T-helper 1 cell (primary cell): ENCODE measurements at places on chromosomes 2 and 18.

GRCh38 chr2:49043405-49043982 is 110.8 kb downstream of the FSHR start:
- DNase-seq: no peak

- no peak for DNase-seq
Observed at GRCh38 chr2:9153643-9153980, 53.0 kb upstream of the ASAP2 start.

- no peak for DNase-seq
Observed at GRCh38 chr2:66696886-66697285, 262.0 kb downstream of the MEIS1 start.

DNA sequence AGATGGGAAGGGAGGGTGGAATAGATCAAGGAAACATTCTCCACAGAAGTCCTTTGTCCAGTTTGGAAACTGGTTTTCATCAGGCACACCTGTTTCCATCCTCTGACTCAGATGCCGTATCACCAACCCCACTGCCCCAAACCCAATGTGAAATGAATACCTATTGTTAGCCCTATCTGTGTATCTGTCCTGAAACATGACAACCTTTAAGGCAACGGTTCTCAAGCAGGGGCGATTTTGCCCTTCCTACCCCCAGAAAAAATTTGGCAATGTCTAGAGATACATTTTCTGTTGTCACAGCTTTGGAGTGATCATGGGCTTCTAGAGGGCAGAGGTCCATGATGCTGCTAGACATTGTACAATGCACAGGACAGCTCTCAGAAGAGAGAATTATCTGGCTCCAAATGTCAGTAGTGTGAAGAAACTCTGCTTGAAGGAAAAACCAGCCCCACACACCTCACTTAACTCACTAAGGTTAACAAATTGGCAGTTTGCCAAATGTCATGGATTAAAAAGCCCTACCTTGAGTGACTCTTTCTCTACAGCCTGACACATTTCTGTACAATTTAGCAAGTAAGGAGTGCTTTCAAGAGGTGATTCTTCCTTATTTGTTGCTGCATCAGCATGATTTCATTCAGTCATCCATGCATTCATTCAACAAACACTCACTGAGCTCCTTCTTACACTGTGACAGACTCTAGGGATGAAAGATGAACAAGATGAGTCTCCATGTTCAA is 3.4 kb downstream of the SCTR start:
- no peak for DNase-seq

- no peak for DNase-seq
Observed at GRCh38 chr2:104430852-104431251, 423.1 kb upstream of the POU3F3 start.

DNA sequence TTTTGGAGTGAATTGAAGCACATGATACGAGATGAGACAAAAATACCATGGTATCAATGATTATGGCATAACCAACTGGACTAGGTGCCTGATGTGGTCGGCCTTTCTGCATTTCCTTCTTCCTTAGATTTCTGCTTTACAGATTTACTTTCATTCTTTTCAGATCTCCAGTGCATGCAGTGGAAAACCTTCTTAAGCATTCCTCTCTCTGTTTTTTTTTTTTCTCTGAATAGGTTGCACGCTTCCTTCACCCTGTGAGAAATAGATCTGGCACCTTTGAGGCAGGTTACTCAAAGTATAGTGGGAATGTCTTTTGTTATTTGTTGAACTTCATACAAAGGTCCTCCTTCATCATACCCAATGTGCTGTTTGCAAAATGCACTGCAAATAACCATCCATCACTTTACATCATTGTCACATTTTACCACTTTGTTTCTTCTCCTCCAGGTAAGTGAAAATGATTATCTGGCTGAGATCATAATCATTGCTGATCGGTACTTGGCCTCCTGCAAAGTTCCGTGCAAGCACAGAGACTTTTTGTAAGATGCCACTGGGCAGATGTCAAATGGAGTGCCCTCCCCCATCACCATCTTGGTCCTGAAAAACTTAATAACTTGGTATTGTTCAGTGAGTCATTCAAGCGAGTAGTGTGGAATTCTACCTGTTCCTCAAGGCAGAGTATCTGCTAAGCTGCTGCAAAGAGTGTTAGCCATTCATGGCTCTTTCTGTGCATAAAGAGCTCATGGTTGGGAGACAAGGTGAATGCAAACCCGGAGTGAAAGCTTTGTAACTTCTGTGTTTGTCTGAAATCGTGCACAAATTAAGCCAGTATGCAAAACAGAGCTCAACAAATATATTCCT is 30.0 kb upstream of the KLHL14 start:
- DNase-seq: no peak

- DNase-seq: no peak
Observed at GRCh38 chr2:149000158-149000938, 38.2 kb upstream of the LYPD6B start.

DNA sequence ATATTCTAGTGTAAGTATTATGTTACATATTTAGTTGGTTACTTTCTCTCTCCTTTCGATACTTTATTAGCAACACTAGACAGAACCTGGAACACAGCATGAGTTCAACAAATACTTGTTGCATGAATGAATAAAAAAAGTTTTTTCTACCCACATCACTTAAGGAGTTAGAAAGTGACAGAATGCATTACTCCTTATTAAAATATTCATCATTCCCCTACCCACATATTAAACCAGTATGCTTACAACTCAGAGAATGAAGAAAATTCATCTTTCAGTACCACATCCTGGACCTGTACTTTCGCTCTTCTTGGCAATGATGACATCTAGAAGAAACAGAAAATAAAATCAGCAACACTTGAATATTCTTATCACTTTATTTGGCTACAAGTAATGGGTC is 6.0 kb downstream of the SRBD1 start:
- DNase-seq: no peak

DNA sequence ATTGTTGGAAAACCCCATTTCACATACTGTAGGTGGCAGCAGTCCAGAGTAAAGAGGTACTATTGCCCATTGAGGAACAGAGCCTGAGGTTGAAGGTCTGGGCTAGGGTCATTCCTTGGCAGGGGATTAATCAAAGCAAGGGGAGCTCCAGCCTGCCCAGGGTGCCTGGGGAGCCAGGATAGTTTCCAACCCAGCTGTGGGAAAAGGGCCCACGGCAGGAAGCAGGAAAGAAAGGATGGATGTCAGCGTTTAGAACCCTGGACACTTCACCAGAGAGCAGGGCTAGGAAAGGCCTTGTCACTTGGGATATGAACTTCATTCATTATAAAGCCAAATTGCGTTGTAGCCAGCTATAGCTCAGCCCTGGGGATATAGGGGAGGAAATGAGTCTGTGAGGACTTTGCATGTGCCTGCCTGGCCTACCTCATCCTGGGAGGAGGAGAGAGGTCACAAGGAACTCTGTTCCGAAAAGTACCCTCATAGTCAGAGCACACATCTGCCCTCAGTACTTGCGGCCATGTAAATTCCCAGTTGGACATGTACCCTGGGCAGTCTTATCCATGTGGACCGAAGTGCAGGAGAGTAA is 140.2 kb upstream of the COPS8 start:
- no peak for DNase-seq

- DNase-seq: peak; percentile 58
Observed at GRCh38 chr18:63366213-63367052, 573 bp downstream of the KDSR start.

DNA sequence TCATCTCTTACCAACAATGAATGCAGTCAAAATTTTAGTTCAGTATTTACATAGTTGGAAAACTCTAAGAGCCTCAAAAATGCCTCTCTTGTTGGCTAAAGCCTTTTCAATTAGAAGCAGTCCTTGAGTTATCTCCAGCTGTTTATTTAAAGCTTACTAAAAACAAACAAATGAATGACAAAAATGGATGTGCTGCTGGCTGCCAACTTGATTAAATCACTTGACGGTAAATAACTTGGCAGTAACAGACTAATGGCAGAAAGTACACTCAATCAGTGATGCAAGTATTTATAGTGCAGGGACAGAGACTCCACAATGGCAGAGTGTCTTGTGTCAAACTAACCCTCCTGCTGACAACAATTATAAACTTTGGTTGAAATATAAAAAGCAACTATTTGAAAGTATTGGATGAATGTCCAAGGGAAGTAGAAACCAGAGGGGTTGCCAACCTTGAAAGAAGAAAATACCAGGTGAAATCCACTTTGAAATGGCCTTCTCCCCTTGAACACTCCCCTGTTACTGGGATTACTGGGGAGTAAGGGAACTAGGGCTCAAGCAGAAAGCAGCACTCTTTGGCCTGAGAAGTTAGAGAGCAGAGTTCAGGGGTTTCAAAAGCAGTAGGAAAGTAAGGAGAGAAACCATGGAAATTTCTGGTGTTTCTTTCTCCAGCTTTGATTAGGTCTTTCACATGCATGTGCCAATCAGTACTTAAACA is 245.2 kb upstream of the SPHKAP start:
- no peak for DNase-seq

DNA sequence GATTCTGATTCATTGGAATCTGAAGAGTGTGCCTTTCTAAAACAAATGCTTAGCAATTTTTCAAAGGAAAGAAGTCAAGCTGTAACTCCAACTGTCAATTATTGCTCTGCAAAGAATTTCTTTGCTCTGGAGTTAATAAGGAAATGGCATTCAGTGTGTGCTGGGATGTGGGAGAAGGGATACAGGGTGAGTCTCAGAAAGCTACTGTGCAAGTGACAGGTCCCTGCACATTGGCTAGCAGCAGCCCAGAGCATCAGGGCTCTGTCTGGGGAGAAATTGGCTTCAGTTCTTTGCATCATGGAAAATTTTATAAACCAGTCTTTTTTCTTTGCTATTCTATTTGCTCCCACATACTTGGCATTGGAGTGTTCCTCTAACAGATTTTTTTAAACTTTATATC is 1.1 kb upstream of the SYT4 start:
- no peak for DNase-seq

DNA sequence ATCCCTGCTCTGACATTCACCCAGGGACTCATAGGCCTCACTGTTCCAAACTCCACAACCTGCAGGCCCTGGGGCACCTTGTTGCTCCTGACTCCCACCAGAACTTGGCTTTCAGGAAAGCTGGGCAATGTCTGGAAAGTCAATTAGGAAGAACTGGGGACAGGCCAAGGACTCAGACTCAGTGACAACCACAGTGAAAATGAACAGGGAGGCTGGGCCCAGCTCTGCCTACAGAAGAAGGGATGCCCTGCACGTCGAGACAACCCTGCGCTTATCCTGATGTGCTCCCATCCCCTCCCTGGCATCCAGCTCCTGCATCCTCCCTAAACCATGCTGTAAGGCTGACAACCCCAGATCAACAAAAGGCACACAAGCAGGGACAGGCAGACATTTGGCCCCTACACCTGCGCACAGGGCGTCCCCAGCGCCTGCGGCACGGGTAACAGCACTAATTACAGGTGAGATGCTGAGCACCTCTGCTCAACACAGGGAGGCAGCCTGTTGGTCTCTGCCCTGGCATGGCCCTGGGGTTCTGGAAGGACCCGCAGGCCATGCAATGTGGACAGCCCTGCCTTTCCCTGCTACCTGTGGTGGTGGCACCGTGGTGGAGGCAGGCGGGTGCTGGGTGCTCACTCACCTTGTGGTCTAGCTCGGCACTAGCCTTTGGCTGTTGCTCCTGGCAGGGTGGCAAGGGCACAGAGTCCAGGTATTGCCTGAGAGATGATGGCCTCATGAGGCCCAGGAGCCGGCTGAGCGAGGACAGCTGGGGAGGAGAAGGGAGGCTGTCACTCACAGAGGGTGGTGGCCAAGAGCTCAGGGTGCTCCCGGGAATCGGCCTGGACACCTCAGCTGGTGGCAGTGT is 23.6 kb upstream of the SEMA4C start:
- no peak for DNase-seq

DNA sequence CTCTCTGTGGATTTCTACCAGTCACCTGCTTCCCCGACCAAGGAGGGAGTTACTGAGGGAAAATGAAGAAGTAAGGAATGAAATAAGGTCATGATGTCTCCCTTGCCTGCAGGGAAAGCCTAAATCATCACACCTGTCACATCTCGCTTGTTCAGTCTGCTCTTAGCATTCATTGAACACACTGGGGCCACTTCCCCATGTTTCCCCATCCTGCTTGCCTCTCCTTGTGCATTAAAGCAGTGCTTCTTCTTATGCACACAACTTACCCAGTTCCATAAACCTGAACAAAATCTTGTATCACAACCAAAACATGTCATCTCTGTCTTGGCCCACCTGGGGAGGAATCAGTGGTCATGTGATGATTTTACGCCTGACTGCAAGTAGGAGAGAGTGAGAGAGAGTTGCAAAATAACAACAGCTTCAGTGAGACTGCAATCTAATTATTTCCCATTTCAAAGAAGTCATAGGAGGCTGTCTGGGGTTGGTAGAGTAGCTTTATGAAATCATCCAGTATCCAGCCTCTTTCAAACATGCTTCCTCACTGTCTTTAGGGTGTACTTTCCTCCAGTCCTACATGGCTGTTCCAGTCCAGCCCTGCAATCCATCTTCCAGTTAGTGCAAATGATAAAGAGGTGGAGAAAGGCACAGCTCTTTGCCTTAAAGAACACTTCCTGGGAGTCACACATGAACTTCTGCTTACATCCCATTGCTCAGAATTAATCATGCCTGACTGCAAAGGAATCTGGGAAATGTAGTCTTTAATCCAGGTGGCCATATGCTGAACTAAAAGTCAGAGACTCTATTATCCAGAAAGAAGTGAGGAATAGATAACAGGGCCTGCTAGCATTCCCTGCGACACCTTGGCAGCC is 220.1 kb downstream of the HAUS1 start:
- no peak for DNase-seq

GRCh38 chr2:150606380-150607060 is 119.1 kb upstream of the RND3 start:
- DNase-seq: no peak

DNA sequence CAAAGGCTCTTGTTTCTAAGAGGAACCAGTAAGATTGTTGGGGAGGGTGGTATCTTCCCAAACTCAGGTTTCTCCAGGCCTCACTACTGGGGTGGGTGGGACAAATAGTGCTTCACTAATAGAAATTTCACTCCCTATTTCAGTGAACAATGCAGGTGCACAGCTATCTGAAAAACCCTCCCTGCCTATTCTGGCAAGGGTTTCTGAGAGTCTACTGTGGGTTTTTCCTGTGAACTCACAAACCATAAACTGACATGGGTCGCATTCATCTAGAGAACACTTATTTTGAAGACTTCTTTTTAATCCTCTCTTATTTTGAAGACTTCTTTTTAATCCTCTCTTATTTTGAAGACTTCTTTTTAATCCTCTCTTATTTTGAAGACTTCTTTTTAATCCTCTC is 4.4 kb downstream of the IL36A start:
- DNase-seq: no peak

GRCh38 chr2:43133708-43134570 is 92.5 kb downstream of the ZFP36L2 start:
- DNase-seq: peak; percentile 90

DNA sequence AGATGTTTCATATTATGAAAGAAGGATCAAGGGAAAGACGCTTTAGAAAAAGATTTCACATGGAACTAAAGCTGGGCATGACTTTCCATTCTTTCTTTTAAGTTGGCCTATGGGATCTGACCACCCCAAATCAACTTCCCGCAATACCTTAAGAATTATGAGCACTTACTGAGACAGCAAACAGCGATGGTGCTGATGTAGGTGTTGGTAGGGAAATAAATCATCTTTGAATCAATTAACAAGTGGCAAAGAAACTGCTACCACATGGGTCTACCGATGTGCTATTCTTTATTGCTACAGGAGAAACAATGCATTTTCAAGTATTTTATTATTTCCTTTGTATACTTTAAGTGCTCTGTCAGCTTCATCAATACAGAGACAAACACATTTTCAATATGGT is 239.6 kb downstream of the PIEZO2 start:
- no peak for DNase-seq

- DNase-seq: no peak
Observed at GRCh38 chr2:24117902-24118301, 5.2 kb downstream of the PFN4 start.
